Thymus (tissue), 14 donors: ENCODE measurements at places on chromosomes 11 and 22.
A peak's percentile ranks its signal among the peaks of the same experiment; 100 is the strongest.

- DNase-seq, result no peak
- H3K27ac ChIP-seq, result no peak overlapping the region
- H3K27me3 ChIP-seq, result no peaks in the 10 kb centered on the region
- no peaks in the 10 kb centered on the region for H3K36me3 ChIP-seq
- no peak overlapping the region for H3K4me3 ChIP-seq
These were observed 17.5 kb downstream of the OR9G1 start for GRCh38 chr11:56716379-56716854.

DNA sequence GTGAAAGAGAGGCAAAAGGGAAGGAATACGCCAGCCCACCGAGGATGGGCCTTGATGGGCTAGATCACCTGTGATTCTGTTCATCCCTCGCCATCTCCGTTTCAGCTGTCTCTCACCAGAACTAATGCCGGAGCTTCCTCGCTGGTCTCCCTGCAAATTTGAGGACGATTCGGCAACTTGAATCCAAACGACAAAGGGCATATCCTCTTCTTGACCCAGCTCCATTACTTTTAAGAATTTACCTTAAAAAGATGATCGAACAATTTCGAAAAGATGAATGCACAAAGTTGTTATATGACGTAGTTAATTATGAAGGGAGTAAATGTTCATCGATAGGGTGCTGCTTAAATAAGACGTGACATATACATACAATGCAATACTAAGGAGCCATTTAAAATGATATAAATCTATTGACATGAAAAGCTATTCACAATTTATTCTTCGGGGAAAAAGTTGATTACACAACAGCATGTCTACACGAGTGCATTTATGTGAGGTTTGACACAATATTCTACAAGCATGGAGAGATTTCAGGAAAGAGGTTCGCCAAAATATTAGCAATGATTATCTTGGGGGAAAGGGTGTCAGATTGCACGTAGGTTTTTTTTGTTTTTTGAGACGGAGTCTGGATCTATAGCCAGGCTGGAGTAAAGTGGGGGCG is 937 bp upstream of the FAM168A start:
- H3K27me3 ChIP-seq, result no peaks in the 10 kb centered on the region
- no peaks in the 10 kb centered on the region for H3K36me3 ChIP-seq
- no peak for DNase-seq
- peak overlapping the region; percentile 80 for H3K27ac ChIP-seq
- H3K4me3 ChIP-seq, result peak overlapping the region; percentile 95

GRCh38 chr22:28146401-28147314 is 227.6 kb upstream of the PITPNB start:
- no peaks in the 10 kb centered on the region for H3K4me1 ChIP-seq
- DNase-seq, result no peak
- H3K36me3 ChIP-seq, result no peaks in the 10 kb centered on the region
- no peak overlapping the region for H3K27ac ChIP-seq
- no peak overlapping the region for H3K4me3 ChIP-seq

DNA sequence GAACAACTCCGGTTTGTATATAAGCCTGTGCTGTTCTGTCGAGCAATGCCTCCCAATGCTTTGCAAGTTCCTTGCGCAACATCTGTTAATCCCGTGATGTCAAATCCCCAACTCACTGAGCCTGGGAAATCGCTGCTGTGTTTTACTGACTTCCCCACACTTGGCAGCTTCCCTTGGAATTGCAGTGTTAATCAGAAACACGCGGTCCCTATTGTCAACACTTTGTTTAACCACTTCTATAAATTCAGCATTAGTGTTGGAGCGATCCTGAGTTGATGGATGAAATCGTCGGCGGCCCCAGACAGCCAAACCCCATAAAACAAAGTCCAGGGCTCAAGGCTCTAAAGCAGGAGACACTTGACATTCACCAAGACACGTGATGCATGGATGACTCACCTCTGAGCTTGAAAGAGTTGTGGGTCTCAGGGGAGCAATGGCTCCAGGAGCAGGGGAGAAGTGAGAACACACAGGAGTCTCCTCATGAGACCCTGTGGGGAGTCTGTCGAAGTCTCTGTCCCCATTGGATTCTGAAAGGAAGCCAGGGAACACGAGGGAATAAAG is 555.3 kb downstream of the MIAT start:
- no peaks in the 10 kb centered on the region for H3K4me1 ChIP-seq
- no peaks in the 10 kb centered on the region for H3K36me3 ChIP-seq
- no peak for DNase-seq
- no peak overlapping the region for H3K27ac ChIP-seq
- no peak overlapping the region for H3K4me3 ChIP-seq

DNA sequence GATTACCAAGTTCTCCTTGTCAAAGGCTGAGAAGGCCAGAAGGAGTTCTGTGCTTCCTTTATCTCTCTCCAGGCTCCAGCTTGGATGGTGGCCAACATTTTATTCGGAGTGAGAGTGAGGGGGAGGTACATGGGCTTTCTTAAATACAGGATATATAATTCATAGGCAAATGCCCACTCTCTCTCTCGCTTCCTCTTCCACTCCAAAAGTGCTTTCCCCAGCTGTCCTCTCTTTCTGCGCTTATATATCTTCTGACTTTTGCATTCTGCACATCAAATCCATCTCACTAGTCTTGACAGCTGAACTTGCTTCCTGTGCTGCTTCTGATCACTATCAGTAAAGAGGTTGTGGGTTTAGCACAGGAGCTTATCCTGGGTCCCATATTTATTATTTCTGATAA is 125.4 kb upstream of the ARHGAP20 start:
- peaks cover 5% of the 10 kb centered on the region for H3K4me1 ChIP-seq
- no peaks in the 10 kb centered on the region for H3K36me3 ChIP-seq
- no peak overlapping the region for H3K27ac ChIP-seq

- peaks cover 100% of the 10 kb centered on the region for H3K36me3 ChIP-seq
- no peak for DNase-seq
- no peak overlapping the region for H3K4me3 ChIP-seq
These were observed 6.2 kb upstream of the ANKRD13D start for GRCh38 chr11:67282876-67283371.

DNA sequence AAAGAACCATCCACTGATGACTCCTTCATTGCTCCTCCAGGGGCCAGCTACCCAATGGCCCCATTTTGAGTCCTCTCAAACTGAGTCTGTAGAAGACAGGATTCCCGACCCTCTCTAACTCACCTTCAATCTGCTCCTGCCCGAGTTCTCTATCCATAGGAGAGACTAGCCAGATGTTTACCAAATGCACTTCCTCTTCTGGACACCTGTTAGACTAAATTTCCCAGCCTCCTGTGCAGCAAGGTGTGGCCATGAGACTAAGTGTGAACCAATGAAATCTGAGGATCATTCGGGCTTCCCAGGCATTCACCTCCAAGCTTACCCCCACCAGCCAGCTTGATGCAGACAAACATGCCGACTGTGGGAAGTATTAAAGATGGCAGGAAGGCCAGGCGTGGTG is 7.6 kb downstream of the PISD start:
- no peak overlapping the region for H3K4me3 ChIP-seq
- no peak overlapping the region for H3K27ac ChIP-seq
- no peaks in the 10 kb centered on the region for H3K27me3 ChIP-seq
- DNase-seq, result no peak
- H3K36me3 ChIP-seq, result peaks cover 5% of the 10 kb centered on the region

DNA sequence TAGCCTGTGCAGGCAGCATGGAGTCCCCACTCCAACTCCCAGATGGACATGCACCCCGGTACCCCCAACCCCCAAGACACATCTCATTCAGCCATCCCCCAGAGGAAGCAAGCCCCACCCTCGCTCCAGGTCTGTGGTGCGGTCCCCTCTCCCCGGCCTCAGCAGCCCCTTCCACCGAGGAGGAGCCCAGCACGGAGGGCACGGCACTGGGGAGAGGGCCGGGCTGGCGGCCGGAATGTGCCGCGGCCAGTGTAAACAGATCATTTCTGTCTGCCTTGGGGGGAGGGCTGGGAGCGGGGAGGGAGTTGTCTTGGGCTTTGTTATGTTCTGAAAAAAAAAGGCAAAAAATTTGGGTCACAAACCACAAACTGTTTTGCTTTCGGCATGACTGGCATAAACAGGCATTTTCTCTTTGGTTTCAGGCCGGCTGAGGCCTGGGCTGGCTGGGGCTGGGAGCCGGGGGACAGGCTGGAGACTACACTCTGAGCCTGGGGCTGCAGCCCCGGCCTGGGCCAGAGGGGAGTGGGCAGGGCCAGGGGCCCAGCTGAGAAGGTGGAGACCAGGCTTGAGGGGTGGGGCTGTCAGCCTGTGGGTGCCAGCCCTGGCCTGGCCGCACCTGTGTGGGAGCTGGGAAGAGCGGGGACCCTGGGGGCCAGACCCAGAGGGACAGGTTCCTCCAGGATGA is 16.8 kb downstream of the IGF2 start:
- H3K4me1 ChIP-seq, result no peaks in the 10 kb centered on the region
- no peaks in the 10 kb centered on the region for H3K36me3 ChIP-seq
- no peak overlapping the region for H3K27ac ChIP-seq
- H3K4me3 ChIP-seq, result no peak overlapping the region

- peaks cover 19% of the 10 kb centered on the region for H3K27me3 ChIP-seq
- H3K27ac ChIP-seq, result peak overlapping the region; percentile 24
- H3K36me3 ChIP-seq, result peaks cover 4% of the 10 kb centered on the region
- H3K4me3 ChIP-seq, result peak overlapping the region; percentile 64
- no peak for DNase-seq
These were observed 2.2 kb downstream of the BCR start for GRCh38 chr22:23182309-23183060.

DNA sequence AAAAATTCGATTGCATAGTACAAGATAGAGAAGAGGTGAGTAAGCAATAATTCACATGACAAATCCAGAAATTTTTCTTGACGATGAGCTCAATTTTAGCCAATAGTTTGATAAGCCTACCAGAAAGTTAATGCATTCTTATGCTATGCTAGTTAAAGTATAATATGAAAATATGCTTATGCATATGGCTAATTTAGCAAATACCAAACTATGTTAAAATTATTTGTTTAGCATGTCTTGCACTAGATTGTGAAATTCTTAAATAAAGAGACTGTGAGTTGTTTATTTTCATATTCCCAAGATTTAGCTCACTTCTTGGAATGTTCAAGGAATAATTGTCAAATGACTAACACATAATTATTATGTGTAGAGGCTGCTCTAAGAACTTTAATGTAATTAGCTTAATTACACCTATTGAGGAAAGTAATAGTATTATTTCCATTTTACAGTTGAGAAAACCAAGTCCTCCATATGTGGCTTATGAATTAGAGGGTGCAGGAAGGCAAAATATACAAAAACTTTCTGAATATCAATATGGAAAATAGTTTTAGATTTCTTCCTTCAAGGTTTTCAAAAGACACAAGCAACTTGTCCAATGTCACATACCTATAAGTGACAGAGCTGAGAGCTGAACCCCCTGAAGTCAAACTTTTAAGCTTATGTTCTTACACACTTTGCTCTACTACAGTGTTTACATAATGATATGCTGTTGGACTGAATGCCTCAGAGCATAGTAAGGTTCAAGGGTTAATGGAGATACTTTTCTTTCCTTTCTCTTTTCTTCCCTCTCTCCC is 45.9 kb upstream of the ARHGAP20 start:
- H3K27me3 ChIP-seq, result no peaks in the 10 kb centered on the region
- H3K27ac ChIP-seq, result no peak overlapping the region
- H3K4me3 ChIP-seq, result no peak overlapping the region
- no peaks in the 10 kb centered on the region for H3K4me1 ChIP-seq
- no peak for DNase-seq
- no peaks in the 10 kb centered on the region for H3K36me3 ChIP-seq

DNA sequence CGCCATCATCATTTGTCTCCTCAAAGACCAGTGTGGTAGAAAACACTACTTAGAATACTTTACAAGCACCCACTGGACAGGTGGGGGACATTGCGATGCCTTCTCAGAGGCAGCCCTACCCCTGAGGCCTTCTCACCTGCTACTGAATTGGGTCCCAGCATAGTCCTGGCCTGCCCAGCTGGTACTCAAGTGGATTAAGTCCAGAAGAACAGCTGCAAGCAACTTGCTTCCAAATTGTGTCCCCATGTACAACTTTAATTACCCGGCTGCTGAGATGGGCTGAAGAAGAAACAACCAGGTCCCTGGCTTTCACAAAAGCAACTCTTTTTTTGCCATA is 12.3 kb downstream of the ABTB2 start:
- H3K27ac ChIP-seq, result no peak overlapping the region
- no peaks in the 10 kb centered on the region for H3K36me3 ChIP-seq
- DNase-seq, result no peak
- peaks cover 11% of the 10 kb centered on the region for H3K4me1 ChIP-seq

DNA sequence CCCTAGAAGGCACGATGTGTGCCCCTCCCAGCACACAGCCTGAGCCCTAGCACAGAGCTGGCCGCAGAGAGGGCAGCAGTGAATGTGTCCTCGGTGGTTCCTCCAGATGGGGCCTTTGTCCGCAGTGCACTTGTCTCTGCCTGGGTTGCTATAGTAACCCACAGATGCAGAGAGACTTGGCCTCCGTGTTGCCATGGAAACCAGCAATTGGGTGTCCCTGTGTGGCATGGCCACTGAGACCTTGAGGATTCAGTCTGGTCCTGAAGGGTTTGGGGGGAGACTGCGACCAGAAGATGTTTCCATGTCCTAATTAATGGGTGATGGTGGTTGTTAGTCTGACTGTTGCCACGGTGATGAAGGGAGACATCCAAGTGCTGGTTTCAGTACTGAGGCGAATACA is 42.6 kb upstream of the TUB start:
- DNase-seq, result no peak
- H3K4me3 ChIP-seq, result no peak overlapping the region
- no peaks in the 10 kb centered on the region for H3K27me3 ChIP-seq
- H3K36me3 ChIP-seq, result no peaks in the 10 kb centered on the region
- H3K4me1 ChIP-seq, result peaks cover 5% of the 10 kb centered on the region
- no peak overlapping the region for H3K27ac ChIP-seq

DNA sequence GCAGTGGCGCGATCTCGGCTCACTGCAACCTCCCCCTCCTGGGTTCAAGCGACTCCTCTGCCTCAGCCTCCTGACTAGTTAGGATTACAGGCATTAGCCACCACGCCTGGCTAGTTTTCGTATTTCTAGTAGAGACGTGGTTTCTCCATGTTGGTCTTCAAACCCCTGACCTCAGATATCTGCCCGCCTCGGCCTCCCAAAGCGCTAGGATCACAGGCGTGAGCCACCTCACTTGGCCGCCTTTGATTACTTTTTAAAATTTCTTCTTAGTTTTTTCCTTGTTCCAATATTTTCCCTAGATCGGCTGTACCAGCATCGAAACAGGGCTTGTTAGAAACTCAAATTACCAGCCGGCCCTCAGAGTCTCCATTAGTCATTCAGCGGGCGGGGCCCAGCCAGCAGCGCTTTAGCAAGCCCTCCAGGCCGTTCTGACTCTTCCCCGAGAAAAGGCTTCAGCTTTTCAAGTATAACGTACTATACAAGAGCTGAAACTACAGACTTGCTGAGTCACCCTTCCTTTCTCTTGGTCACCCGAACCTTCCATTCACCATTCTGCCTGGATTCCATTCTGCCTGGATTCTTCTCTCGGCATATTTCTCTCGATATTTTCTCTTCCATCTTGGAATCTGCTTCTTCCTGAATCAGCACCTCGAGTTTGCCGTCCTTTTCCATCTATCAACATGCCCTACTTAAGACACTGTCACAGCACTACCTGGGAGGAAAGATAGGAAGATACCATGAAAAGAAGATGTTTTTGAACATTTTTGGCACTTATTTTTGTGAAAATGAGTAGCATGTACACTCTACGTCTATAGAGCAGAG is 6.7 kb upstream of the CAPRIN1 start:
- no peaks in the 10 kb centered on the region for H3K36me3 ChIP-seq
- H3K4me1 ChIP-seq, result peaks cover 4% of the 10 kb centered on the region
- H3K27me3 ChIP-seq, result no peaks in the 10 kb centered on the region

GRCh38 chr11:28524098-28524497 is 415.9 kb downstream of the METTL15 start:
- no peak overlapping the region for H3K4me3 ChIP-seq
- DNase-seq, result no peak
- no peaks in the 10 kb centered on the region for H3K4me1 ChIP-seq
- H3K27ac ChIP-seq, result no peak overlapping the region
- no peaks in the 10 kb centered on the region for H3K36me3 ChIP-seq
